ENCODE measurements at places on chromosomes 3 and 15.

GRCh38 chr3:129305592-129306091 is 27.0 kb downstream of the HMCES start:
- no peak for DNase-seq

- DNase-seq = no peak
Measured at GRCh38 chr15:63049783-63050371, 7.3 kb downstream of the TPM1 start.

DNA sequence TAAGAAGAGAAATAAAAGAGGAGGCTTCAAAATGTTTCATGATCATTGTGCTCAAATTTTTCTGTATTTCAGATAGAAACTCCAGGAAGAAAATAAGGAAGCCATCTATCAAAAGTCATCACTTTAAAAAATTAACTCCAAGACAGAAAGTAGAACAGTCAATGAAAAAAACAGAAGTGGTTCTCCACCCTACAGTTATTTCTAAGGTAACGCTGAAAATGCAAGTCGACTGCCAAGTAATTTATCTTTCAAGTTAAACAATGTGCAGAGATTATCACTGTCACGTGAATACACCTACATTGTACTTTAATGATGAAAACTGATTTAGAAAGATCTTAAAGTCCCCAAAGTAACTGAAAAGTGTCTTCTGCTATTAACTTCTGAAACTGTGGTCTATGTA is 78.5 kb upstream of the SNRPA1 start:
- no peak for DNase-seq

- no peak for DNase-seq
Measured at GRCh38 chr3:58555203-58555602, 18.2 kb upstream of the ACOX2 start.

GRCh38 chr3:5437783-5438323 is 250.3 kb downstream of the EDEM1 start:
- no peak for DNase-seq

- DNase-seq = no peak
Measured at GRCh38 chr3:12929801-12930200, 88.4 kb upstream of the RPL32 start.

- DNase-seq = peak; percentile 70
Measured at GRCh38 chr15:42137461-42138261, 18.8 kb downstream of the PLA2G4F start.

DNA sequence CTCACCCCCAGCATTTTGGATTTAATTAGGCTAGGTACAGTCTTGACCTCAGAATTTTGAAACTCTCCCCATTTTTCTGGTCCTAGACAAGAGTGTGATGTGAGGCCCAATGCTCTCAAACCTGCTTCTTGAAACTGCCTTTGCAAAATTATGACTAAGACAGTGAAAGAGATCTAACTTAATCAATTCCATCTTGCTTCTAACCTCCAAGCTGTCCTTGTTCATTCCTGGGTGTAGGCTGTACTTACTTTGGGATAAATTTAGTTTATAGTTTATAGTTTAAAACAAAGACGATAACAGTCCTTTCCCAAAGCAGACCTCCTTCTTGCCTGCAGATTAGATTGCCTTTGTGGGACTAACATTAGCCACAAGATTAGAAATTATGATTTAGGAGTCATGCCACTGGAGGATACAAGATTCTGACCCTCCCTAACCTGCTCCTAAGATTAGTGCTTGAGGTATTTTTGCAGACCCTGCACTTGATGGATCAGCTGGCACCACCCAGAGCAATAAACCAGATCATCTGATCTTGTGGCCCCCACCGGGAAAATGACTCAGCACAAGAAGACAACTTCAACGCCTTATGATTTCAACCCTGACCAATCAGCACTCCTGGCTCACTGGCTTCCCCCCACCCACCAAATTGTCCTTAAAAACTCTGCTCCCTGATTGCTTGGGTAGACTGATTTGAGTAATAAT is 59.6 kb downstream of the CD200R1L start:
- DNase-seq = no peak

GRCh38 chr3:156483002-156483401 is 71.9 kb downstream of the SSR3 start:
- no peak for DNase-seq

DNA sequence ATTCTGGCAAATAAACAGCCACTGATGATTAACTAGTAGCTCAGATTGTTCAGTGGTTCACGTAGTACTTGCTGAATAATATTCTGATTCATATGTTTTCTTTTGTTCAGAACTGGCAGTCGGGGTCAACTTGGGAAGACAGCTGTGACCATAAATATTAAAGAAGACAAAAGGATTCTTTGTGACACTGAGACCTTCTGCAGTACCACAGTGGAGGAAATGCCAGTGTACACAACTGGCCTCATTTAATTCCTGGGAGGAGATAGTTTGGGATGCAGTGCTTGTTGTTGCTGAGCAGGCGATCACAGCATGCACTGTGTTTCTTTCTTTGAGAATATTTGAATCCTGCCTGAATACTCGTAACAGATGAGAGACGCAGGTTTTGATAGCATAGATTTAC is 26.7 kb upstream of the MCF2L2 start:
- no peak for DNase-seq

GRCh38 chr15:83322061-83322460 is 37.6 kb upstream of the BNC1 start:
- DNase-seq = no peak

DNA sequence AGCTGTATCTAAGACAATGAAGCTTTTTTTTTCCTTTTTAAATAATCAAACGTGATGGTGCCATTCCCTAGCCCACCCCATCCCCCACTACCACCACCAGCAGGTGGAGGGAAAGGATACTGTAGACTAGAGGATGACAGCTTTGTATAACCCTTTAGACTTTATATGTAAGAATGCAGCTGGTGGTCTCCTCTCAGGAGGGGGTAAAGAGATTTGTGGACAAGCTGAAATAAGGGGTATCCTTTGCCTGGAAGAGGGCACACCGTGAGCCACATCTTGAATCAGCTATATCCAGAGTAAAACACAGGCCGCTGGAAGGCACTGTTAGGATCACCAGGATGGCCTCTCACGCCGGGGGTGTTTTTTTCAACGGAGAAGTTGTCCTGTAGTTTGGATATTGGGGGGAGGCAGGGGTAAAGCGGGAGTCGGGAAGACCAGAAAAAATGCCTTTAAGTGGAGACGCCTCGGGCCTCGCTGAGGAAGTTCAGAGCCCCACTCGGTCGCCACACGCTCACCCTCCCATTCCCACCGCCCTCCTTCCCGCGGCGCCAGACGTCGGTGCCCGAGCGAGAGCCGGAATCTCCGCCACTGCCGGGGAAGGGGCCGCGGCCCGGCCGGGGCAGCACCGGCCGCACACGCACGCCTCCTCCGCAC is 986 bp downstream of the KPNA4 start:
- peak; percentile 36 for DNase-seq

GRCh38 chr3:9912294-9912935 is 4.5 kb upstream of the IL17RC start:
- DNase-seq = no peak

DNA sequence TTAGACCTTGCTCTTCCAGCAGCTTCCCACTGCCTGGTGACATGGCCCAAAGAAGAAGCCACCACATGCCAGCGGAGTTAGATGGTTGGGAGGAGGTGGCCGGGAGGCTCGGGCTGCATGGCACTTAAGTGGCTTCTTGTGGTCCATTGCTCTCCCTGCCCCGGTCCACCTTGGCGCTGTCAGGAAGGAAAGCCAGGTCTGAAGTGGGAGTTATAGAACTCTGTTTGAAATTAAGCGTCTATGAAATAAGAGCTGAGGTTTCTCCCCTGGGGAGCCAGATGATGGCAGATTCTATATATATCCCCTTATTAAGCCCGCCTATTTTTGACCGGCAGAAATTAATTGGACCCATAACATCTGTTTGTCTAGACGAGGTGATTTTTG is 61.2 kb downstream of the ITGA11 start:
- no peak for DNase-seq

GRCh38 chr3:97037294-97037943 is 223.0 kb downstream of the EPHA6 start:
- peak; percentile 93 for DNase-seq

DNA sequence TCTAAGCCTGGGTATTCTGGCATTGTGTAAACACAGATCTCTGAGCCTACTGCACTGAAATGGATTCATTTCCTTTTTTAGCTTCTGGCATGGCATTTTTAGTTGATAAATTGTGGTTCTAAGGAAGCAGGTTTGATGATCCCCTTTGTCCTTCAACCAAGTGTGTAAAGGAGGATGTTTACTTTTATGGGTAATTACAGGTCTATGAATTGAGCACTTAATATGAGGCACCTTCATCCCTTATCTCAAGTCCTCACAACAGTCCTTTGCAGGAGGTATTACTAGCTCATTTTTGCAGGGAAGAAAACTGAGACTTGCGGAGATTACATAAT is 30.8 kb upstream of the ZBTB38 start:
- DNase-seq = peak; percentile 72

DNA sequence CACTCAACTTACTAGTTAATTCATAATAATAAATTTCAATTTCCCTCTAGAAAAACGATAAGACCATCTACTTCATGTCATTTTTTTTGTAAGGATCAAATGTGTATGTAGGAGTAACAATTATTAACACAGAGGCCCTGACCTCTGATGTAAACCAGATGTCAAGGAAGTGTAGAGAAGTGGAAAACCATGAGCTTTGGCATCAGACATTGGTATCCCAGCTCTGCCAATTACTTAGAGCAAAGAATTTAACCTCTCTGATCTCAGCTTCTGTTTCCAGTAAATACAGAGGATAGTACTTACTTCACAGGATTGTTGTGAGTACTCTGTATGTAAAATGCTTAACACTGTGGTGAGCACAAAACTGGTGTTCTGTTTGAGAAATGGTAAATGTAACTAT is 17.5 kb downstream of the AQR start:
- DNase-seq = no peak

Measured in DMS53 (cell line).